A172 (cell line): ENCODE measurements at places on chromosomes 12 and 14.
A peak's percentile ranks its signal among the peaks of the same experiment; 100 is the strongest.

GRCh38 chr14:24241829-24242443 lies 487 bp downstream of the TINF2 start:
- peak; percentile 26 for DNase-seq

- DNase-seq: no peak
These were observed 162.9 kb upstream of the SYT10 start for GRCh38 chr12:33602515-33602914.

DNA sequence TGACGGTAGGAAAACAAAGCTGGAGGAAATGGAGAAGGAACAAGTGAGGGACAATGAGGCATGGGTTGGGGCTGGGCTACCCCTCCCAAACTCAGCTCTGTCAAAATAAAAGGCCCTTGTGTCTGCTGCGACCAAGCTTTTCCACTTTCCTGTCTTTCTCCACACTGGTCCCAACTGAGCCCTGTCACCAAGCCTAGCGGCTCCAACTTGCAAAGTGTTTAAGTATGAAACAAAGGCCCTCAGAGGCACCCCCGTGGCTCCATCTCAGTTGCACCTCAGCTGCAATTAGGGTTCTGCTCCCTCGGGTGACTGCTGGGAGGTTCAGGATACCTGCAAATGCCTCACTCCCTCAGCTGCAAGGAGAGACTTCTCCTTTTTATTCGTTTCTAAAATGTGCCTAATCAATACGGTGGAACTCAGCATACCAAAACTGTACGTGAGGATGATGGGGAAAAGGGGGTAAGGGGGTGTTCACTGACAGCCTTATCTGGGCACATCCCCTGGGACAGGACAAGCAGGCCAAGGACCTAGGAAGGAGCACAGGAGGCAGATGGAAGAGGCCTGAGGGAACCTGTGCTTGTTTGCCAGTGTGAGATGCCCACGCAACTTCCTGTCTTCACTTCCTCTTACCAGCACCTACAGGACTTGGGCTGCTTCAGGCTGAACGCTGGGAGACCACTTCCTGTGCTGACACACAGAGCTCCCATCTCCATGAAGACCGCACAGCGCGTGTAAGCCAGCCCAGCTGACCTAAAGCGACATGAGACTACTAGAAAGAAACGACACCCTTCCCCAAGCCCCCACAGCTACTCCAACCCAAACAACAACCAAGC lies 8.9 kb downstream of the VAMP1 start:
- DNase-seq: peak; percentile 6

GRCh38 chr14:57732463-57733285 lies 133.2 kb downstream of the SLC35F4 start:
- DNase-seq: no peak

DNA sequence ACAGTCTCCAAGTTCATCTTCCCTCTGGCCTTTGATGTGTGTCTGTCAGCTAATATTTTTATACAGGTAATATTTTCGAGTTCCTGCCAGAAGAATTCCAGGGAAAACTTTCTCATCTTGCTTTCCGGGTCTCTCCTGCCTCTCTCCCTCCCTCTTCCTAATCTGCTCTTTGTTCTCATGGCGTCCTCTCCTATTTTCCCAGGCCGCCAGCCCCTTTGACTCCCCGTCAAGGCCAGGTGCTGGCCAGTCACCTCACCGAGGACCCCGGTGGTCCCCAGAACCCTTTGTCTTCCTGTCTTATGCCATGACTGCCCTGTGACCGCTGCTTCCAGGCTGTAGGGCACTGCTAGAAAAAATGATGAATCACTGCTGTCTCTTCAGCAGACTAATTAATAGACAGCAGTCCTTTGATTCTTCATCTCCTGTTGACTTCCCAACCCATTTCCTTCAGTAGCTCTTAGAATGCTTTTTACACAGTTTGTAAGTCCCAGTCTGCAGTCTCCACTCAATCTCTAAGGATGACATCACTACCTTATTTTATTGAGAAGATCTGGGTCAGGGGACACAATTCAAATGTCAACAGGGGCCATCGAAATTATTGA lies 40.7 kb downstream of the PPFIBP1 start:
- peak; percentile 59 for DNase-seq

GRCh38 chr12:61564466-61564865 lies 695.7 kb upstream of the USP15 start:
- DNase-seq: no peak

GRCh38 chr14:77099425-77100167 lies 1.5 kb downstream of the CIPC start:
- peak; percentile 31 for DNase-seq

GRCh38 chr12:50467439-50467838 lies 37.3 kb upstream of the DIP2B start:
- no peak for DNase-seq

DNA sequence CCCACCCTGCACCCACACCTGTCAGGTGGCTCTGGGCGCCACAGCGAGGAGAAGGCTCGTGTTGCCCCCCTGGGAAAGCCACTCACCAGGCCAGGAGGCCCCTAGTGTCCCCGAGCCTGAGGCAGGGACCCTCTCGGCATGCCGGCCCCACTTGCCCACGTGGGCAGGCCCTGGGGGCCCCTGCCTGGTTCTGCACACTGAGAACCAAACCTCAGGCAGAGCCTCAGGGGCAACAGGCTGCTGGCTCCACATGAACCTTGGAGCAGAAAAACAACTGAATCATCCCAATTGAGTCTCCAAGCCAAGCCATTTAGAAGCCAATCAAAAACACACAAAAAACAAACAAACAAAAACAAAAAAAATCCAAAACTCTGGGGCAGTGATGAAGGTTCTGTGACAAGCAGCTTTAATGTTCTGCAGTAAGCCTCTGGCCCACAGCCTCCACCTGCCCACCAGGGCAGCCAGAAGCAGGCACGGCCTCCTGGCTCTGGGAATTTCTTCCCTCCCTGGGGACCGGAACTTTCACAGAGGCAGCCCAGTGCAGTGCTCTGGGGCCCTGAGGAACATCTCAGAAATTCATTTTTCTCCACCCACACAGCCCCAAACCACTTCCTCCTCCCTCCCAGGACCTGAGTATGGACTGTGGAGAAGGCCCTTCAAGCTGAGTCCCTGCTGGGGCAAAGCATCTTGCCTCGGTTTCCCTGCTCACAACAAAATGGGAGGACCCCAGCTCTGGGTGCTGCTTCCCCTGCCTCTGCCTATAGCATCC lies 90.2 kb downstream of the CHGA start:
- no peak for DNase-seq

- DNase-seq: no peak
These were observed 769 bp upstream of the SLC39A5 start for GRCh38 chr12:56229082-56229481.

GRCh38 chr14:71400871-71401321 lies 493.6 kb downstream of the PCNX1 start:
- DNase-seq: no peak

DNA sequence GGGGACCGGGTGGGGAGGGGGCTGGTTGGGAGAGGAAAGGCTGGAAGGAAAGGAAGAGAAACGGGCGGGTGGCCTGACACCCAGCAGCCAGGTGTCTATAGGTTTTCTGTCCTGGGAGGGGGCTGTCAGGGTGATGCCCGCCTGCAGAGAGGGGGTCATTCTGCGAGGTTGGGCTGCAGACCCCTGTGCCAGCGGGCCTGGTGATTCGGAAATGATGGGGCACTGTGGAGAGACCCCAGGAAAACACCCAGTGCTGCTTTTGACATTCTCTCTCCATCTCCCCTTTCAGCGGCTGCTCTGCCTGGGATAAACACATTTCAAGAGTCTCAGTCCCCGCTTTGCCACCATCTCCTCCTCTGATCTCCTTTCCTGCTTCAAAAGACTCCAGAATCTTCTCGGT lies 168.5 kb upstream of the RTL1 start:
- DNase-seq: no peak

DNA sequence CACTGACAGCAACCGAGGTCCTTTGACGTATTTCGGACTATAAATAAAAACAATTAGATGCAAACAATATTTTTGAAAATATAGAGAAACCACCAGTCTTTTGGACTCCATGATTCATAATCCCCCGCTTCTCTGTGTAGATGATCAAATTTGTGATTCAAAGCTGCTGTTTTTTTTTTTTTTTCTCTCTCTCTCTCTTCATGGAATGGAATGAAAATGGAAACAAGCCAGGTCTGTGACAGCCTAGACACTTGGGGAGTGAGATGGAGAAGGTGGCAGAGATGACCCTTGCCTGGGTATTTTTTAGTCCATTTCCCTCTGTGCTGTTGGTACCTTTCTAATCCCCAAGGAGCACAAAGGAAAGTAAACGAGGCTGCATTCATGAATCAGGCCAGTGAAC lies 248.5 kb downstream of the GLT1D1 start:
- DNase-seq: no peak

GRCh38 chr14:41806366-41806975 lies 199.8 kb downstream of the LRFN5 start:
- DNase-seq: no peak

- no peak for DNase-seq
These were observed 5.2 kb downstream of the ANO4 start for GRCh38 chr12:100799770-100800169.

DNA sequence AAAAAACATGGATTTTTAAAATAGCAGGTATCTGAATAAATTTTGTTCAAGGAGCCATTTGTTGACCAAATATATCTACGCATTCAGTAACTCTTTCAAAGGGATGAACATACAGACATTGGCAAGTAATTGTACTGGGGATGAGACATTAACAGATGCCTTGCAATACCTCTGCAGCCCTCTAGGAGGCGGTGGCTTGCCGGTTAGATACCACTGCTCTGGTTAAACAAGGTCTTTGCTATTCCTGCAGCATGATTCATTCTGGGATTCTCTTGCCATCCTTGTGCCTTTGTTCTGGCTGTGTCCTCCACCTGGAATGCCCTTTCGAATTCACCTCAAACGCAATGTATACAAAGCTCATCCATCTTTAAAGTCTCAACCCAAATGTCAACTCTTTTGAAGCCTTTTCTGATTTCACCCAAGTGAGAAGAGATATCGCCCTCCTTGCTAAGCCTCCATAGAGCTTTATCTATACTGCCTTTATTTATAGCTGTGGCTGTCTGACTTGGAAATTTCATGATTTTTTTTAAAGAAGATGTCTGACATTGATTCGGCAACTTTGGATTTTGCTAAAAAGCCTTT lies 131.0 kb upstream of the SRRM4 start:
- no peak for DNase-seq

DNA sequence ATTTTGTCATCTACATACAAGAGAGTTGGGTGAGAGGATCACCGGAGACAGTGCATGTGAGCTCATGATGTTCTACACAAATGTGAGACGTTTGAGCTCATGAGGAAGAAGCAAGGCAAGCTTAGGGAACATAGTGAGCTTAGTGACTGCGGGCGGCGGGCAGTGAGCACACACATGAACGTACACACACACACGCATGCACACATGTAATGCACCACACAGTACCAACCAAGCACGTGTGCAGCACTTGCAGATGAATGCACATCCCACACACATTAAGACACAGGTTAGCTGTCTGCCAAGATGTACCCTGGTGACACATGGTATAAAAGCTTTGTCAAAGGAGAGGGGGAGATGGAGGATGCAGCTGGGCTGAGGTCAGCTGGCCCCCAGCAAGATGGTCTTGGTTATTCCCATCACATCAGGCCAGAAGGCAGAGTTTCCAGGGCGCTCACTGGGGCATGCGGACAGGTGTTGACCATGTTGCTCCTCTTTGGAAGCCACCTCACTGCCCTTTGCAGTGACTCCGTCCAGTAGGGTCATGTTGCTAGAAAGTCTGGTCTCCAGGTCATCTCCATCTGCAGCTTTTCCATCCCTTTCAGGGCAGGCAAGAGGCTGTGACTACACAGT lies 8.7 kb upstream of the CACNA2D4 start:
- DNase-seq: no peak

DNA sequence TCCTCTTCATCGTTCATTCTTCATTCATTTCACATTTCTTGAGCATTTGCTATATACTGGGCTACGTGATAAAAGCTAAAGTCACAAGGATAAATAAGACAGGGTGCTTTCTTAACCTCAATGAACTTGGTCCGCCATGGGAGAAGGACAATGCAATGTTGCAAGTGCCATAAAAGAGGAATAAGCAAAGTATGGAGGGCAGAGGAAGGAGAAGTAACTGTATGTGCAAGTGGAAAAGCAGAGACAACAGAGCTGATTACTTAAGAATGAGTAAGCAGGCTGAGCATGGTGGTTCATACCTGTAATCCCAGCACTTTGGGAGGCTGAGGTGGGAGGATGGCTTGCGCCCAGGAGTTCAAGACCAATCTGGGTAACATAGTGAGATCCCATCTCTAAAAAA lies 14.4 kb downstream of the AREL1 start:
- no peak for DNase-seq

GRCh38 chr14:67573228-67574010 lies 26.6 kb downstream of the PIGH start:
- no peak for DNase-seq

DNA sequence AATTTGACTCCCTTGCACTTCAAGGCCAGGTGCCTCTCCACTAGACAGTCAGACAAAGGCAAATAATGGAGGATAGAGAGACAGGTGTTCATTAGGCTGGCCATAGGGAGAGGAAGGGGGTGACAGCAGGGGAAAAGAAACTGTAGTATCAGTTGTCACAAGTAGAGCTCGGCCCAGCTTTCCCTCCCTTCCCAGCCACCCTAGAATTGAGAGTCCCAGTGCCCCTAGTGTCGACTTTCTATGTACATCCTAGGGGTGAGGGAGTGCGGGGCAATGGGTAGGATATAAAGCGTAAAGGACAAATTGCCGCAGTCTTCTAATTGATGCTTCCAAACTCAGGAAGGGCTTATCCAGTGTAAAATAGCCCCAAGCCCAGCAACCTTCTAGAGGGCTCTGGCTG lies 39.0 kb downstream of the BAZ2A start:
- no peak for DNase-seq

GRCh38 chr12:85457016-85457415 lies 177.0 kb downstream of the ALX1 start:
- DNase-seq: no peak

GRCh38 chr14:51167587-51168214 lies 72.3 kb upstream of the TMX1 start:
- no peak for DNase-seq

- DNase-seq: no peak
These were observed 50.6 kb downstream of the EP400 start for GRCh38 chr12:132000286-132000872.

GRCh38 chr12:48826209-48826855 lies 8.0 kb downstream of the CACNB3 start:
- no peak for DNase-seq

DNA sequence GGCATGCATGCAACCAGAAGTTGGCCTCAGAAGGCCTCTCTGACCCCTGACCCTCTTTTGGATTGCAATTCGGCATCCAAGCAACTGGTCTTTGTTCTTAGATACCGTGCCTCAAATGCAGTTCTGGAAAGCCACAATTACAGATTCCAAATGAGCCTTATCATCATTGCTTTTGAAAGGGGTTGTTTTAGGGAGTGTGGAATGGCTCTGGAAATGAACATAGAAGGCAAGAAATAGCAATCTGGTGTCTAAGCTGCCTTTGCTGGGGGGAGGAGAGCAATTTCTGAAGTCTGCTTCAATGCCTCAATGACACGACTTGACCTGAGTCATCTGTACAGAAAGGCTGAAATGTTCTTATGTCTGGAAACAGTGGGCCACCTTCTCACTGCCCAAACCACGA lies 250.1 kb downstream of the NUAK1 start:
- DNase-seq: no peak

GRCh38 chr12:124115976-124116690 lies 143.1 kb downstream of the ZNF664 start:
- DNase-seq: no peak
